ENCODE measurements at places on chromosomes 5 and 9. TPM values are rescaled to one million over a fixed set of nuclear protein-coding genes. Genes with fewer than 3 reads are reported as not detected.

- H3K36me3 ChIP-seq, result no peaks in the 10 kb centered on the region
- H3K4me3 ChIP-seq, result no peak overlapping the region
- no peak overlapping the region for H3K27ac ChIP-seq
- H3K27me3 ChIP-seq, result no peaks in the 10 kb centered on the region
- H3K4me1 ChIP-seq, result no peaks in the 10 kb centered on the region
- no peak for DNase-seq
Measured at GRCh38 chr9:98687911-98688310, 20.8 kb downstream of the GABBR2 start.

- H3K4me1 ChIP-seq, result no peaks in the 10 kb centered on the region
- no peaks in the 10 kb centered on the region for H3K36me3 ChIP-seq
- H3K27me3 ChIP-seq, result peaks cover 9% of the 10 kb centered on the region
- peak overlapping the region; percentile 74 for H3K4me3 ChIP-seq
Measured at GRCh38 chr5:169299663-169300467, 1.1 kb downstream of the SLIT3 start.

The PCDHGC3 gene
- 47.8 TPM for total RNA-seq

DNA sequence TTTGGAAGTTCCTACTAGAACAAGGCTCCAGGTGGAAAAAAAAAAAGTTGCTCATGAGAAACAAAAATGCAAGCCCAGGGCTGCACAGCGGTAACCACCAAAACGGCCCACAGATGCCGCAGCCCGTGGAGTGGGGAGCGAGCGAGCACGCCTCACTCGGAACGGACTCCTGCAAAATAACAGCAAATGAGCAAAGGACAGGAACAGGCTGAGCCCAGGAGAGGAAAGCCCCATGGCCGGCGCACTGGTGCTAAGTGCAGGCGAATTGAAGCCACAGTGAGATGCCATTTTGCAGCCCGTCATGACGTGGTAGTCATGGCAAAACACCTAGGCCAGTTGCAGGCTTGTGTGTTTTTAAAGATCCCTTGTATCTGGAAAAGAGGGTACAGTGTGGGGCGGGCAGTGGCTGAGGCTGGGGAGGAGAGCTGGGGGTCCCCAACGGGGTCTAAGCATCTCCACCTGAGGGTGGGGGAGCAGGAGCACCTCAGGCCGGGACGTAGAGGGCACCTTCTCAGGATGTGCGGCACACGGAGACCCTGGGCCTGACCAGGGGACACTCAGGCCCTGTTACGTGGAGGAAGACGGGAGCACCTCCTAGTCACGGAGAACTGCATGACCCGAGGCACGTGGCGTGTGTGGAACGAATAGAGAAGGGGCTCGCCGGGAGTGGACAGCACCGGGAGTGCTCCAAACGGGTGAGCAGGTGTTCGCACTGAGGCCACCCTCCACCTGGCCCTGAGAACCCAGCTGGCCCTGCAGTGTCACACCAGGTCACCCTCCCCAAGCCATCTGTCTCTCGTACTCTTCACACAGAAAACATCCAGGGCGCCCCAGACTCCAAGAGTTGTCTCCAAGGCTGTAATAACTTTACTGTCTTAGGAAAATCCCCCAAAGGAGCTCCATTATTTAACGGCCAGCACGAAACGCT lies 10.7 kb downstream of the GRM6 start:
- no peaks in the 10 kb centered on the region for H3K36me3 ChIP-seq
- no peaks in the 10 kb centered on the region for H3K4me1 ChIP-seq
- no peaks in the 10 kb centered on the region for H3K27me3 ChIP-seq
- H3K27ac ChIP-seq, result no peak overlapping the region
- H3K4me3 ChIP-seq, result no peak overlapping the region

- H3K4me1 ChIP-seq, result no peaks in the 10 kb centered on the region
- peak overlapping the region; percentile 50 for H3K27ac ChIP-seq
- DNase-seq, result no peak
- H3K4me3 ChIP-seq, result no peak overlapping the region
- no peaks in the 10 kb centered on the region for H3K36me3 ChIP-seq
Measured at GRCh38 chr5:40842351-40842750, 1.2 kb downstream of the CARD6 start.

GRCh38 chr9:136944212-136944518 lies 373 bp downstream of the FBXW5 start:
- peak overlapping the region; percentile 81 for H3K4me3 ChIP-seq
- no peaks in the 10 kb centered on the region for H3K4me1 ChIP-seq
- peaks cover 36% of the 10 kb centered on the region for H3K36me3 ChIP-seq
- DNase-seq, result no peak

The CCDC180 gene
- 5.6 TPM for total RNA-seq

DNA sequence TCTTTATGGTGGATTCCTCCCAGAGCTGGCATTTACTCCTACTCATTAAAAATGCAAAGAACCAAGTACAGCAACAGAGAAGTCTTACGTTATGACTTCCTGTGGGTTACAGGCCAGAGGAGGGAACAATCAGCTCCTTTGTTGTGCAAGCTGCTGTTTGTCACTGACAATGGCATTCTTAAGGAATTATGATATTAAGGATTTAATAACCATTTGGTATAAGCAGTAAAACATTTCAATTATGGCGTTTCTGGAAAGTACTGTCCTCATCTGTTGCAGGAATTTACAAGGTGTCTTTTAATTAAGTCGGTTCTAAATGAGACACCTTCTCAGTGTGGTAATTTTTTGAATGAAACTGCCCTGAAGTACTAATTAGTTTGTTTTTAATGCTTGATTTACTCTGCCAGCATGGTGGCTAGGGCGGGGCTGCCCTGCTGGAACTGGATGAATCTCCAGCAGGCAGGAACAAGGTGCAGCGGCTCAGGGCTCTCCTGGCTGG lies 49.1 kb upstream of the VDAC1 start:
- H3K4me3 ChIP-seq, result no peak overlapping the region
- H3K36me3 ChIP-seq, result no peaks in the 10 kb centered on the region
- no peak for DNase-seq
- H3K4me1 ChIP-seq, result no peaks in the 10 kb centered on the region
- H3K27me3 ChIP-seq, result no peaks in the 10 kb centered on the region

GRCh38 chr5:32767948-32768467 lies 56.9 kb downstream of the NPR3 start:
- DNase-seq, result no peak
- H3K27me3 ChIP-seq, result no peaks in the 10 kb centered on the region
- no peaks in the 10 kb centered on the region for H3K36me3 ChIP-seq
- H3K27ac ChIP-seq, result no peak overlapping the region

DNA sequence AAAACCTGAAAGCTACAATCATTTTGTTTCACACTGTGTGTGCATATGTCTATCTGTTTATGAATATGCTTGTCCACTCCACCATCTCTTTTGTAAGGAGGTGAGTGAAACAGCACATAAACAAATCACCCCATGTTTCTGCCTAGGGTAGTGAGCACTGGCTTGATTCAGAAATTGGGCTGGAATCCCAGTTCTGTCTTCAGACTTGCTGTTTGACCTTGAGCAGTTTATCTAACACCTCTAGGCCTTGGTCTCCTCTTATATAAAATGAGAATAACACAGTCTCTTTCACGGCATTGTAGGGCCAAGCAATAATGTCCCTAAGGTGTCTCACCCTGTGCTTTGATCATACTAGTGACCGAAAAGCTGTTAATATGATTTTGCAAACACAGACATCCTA lies 61.2 kb downstream of the ZNF366 start:
- H3K27ac ChIP-seq, result no peak overlapping the region
- no peaks in the 10 kb centered on the region for H3K27me3 ChIP-seq
- H3K4me3 ChIP-seq, result no peak overlapping the region
- no peak for DNase-seq
- peaks cover 20% of the 10 kb centered on the region for H3K4me1 ChIP-seq
- no peaks in the 10 kb centered on the region for H3K36me3 ChIP-seq

The KCNN2 gene
- total RNA-seq, result 3.6 TPM

DNA sequence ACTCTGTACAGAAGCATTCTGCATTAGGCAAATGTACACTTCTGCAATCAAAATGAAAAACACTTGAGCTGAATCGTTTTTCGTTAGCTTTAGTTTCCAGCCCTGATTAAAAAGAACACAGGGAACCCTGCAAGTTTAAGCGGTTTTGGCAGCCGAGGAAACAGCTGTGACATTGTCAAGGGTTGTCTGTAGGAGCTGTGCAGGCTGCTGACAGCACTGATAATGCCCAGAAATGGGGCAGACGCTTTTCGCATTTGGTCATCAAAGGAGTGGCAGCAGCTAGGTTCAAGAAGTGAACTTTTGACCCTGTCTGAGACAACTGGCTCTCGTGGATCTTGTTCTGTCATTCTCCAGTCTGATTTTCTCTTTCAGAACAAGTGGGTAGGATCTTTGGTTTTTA lies 165.6 kb upstream of the CCDC152 start:
- peak overlapping the region; percentile 22 for H3K27ac ChIP-seq
- H3K36me3 ChIP-seq, result no peaks in the 10 kb centered on the region
- H3K27me3 ChIP-seq, result no peaks in the 10 kb centered on the region
- H3K4me1 ChIP-seq, result no peaks in the 10 kb centered on the region
- H3K4me3 ChIP-seq, result peak overlapping the region; percentile 10

The ZDHHC11 gene
- 3.1 TPM for total RNA-seq

- DNase-seq, result no peak
- H3K27ac ChIP-seq, result no peak overlapping the region
- no peaks in the 10 kb centered on the region for H3K4me1 ChIP-seq
- H3K4me3 ChIP-seq, result no peak overlapping the region
- no peaks in the 10 kb centered on the region for H3K36me3 ChIP-seq
Measured at GRCh38 chr5:31378136-31378535, 153.8 kb downstream of the DROSHA start.

GRCh38 chr9:92612816-92613215 lies 57.1 kb downstream of the IPPK start:
- no peak for DNase-seq
- no peaks in the 10 kb centered on the region for H3K27me3 ChIP-seq
- H3K4me3 ChIP-seq, result no peak overlapping the region
- H3K36me3 ChIP-seq, result peaks cover 4% of the 10 kb centered on the region
- no peaks in the 10 kb centered on the region for H3K4me1 ChIP-seq

DNA sequence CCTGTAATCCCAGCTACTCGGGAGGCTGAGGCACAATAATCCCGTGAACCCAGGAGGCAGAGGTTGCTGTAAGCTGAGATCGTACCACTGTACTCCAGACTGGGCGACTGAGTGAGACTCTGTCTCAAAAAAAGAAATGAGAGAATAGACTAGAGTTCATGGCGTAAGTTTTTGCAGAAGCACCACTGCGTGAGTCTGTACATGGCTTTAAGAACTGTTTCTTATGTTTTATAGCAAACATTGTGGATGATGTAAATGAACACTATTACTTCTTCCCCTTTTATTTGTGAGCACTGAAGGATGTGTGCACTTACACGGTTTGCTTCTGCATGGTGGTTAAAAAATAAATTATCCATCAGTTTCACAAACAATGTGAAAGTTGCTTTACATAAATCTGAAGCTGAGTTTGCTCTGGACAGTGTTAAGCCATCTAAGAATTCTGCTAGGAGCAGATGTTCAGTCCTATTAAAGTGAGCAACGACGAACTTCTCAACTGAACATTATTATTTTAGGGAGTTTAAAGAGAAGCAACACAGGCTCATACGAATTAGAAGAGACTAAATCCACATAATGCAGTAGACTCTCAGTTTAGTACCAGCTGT lies 52.5 kb downstream of the ZFAND5 start:
- no peak for DNase-seq
- no peaks in the 10 kb centered on the region for H3K36me3 ChIP-seq
- no peaks in the 10 kb centered on the region for H3K27me3 ChIP-seq
- H3K27ac ChIP-seq, result peak overlapping the region; percentile 85
- H3K4me3 ChIP-seq, result no peak overlapping the region

DNA sequence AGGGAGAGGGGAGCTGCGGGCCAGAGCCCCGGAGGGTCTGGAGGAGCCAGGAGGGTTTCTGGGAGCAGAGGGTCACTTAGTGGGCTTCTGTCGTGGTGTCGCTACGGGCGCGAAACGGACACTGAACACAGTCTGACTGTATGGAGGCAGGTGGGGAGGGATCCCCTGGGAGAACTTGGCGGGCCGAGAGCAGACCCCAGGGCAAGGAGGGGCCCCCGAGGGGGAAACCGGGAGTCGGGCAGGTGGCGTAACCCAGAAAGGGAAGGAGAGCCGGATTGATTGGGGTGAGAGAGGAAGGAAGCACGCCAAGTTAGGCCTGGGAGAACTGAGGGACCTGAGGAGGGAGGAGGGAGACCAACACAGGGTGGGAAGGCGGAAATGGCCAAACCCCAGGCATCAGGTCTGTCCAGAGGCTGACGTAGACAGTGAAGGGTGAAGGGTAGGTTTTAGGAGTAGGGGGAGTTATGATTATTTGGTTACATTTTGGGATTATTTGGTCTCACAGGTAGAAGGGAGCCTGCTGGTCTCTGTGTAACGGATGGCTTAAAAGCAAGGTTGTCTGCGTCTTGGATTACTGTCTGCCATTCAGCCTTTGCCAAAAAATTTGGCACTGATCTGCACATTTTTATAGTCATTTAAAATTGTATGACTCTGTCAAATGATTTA lies 3.3 kb upstream of the MSMP start:
- peak; percentile 83 for DNase-seq
- peak overlapping the region; percentile 79 for H3K27ac ChIP-seq
- peaks cover 25% of the 10 kb centered on the region for H3K4me1 ChIP-seq
- H3K4me3 ChIP-seq, result peak overlapping the region; percentile 58
- H3K27me3 ChIP-seq, result no peaks in the 10 kb centered on the region

The IRX1 gene
- total RNA-seq, result not detected

The GPR151 gene
- total RNA-seq, result not detected

DNA sequence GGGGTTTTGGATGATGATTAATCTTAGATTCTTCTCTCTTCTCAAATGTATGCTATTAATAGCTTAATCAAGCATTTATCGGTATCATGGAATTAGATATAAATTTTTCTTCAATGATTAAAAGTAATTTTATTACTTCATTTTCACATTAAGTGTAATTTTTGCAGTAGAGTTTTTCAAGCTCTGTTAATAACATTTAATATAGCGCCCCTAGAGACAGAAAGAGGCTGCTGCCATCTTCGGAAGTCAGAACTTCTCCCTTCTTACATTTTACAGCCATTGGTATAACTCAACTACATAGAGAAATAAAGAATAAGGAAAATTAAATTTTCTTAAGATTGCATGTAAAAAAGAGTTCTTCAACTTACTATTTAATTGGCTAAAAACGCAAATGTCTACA lies 540.3 kb downstream of the GABRG2 start:
- H3K4me1 ChIP-seq, result no peaks in the 10 kb centered on the region
- H3K36me3 ChIP-seq, result no peaks in the 10 kb centered on the region
- no peaks in the 10 kb centered on the region for H3K27me3 ChIP-seq
- DNase-seq, result no peak

The DRD1 gene
- total RNA-seq, result not detected

DNA sequence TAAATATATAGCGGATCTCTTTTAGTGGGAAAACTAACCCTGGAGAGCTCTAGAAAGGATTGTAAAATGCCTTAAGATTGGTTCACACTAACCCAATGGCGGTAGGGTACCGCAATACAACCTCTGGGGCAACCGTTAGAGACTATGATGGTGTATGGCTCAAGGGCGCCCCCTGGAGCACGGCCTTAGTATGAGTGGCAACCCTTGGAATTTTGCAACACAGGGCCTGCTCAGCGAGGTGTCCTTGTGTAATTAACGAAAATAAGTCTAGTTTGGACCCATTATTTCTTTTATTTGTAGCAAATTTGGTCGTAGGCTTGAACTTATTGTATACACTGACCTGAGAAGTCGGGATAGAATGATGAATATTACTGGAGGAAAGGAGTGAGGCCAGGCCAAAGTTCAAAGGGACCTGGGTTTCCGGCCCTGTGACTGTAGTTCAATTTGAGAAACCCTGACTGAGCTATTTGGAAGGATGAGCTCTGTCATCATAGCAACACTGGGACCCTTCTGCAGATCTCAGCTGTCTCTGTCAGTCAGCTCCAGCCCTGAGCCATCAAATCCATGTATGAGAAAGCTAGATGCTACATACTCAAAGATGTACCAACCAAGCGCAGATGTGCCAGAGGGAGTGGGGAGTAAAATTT lies 54.8 kb downstream of the CAMK4 start:
- no peak overlapping the region for H3K4me3 ChIP-seq
- H3K27ac ChIP-seq, result no peak overlapping the region
- no peaks in the 10 kb centered on the region for H3K4me1 ChIP-seq
- H3K36me3 ChIP-seq, result no peaks in the 10 kb centered on the region
- H3K27me3 ChIP-seq, result no peaks in the 10 kb centered on the region

The GHR gene
- 9.1 TPM for total RNA-seq

All from sigmoid colon (tissue), 7 donors.